Fibroblast of skin of back (primary cell): ENCODE measurements at places on chromosomes 5 and 9.

GRCh38 chr5:91006713-91007112 is 376.4 kb downstream of the ARRDC3 start:
- DNase-seq: no peak

- DNase-seq: no peak
These were observed 17.5 kb upstream of the NDUFS4 start for GRCh38 chr5:53542926-53543325.

- no peak for DNase-seq
These were observed 211.9 kb upstream of the IRX4 start for GRCh38 chr5:2094616-2094995.

DNA sequence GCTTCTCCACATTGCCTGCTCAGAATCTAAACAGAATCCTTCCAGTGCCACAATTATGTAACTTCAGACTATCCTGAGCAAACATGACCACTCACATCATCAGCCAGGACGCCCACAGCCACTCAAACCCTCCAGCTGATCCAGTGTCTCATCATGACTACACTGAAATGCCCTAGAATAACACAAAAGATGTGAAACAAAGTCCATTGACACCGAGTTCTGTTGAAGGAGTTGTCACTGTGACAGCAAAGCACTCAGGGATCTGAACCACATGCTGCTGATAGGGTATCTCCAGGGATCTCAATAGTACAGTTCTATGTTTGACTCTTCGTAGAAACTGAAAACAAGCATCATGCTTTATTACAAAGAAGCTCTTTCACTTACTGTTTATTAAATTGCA is 150.2 kb downstream of the GABBR2 start:
- DNase-seq: no peak

DNA sequence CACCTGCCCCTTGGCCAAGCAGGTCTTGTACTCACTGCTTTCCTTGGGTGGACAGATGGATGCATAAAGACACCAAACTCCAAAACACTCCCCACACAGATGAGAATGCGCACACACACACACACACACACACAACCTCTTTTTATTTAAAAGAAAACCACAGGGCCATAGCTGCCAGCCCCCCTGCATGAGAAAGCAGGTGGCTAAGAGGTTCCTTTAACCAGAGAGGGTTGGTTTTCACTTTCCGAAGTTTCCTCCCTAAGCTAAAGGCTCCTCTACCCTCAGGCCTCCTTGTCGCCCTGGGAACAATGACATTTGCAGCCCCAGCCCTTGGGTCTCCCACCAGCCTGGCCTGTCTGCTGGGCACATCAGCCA is 11.1 kb downstream of the NR5A1 start:
- DNase-seq: no peak

GRCh38 chr5:66788556-66788955 is 192.4 kb downstream of the MAST4 start:
- no peak for DNase-seq

DNA sequence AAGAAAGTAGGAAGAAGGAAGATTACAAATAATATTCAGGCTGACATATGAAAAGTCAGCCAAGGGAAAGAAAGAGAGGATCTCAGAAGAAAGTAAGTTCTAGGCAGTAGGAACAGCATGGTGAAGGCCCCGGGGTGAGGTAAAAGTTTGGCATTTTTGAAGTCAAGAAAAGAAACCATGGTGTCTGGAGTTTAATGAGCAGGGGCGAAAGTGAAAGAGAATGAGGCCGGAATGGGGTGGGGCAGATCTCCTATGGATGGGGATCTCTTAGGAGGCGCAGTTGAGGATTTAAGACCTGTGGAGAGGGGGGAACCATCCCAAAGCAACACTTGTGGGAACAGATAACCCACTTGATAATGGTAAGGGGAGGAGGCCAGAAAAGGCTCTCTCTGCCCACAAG is 42.3 kb upstream of the SMAD5 start:
- no peak for DNase-seq

DNA sequence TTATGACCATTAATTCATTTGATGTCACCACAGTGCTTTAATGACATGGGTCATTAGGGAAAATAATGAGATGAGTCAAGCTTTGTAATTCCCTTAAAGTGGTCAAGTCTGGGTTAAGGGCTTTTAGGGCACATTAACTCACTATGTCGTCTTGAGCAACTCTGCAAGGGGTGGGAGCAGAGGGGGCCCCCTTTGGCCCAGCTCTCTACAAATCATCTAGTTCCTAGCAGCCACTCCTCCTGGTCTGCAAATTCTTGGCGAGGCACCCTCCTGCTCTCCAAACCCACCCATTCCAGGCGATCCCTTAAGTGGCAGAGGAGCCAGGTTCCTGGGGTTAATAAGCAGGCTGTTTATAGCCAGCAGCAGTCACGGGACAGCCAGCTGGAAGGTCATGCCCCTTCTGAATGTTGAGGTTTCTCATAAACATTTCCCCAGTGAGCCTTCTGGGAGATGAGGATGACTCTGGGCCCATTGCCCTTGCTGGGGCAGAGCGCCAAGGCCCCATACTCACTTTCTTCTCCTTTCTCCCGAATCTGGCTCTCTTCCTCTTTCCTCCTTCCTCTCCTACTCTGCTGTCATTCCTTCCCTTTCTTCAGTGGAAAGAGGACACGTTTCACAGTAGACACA is 14.3 kb upstream of the GPX3 start:
- no peak for DNase-seq
